T-helper 17 cell (primary cell): ENCODE measurements at places on chromosomes 11 and 22. TPM values are rescaled to one million over a fixed set of nuclear protein-coding genes. Genes with fewer than 3 reads are reported as not detected.

DNA sequence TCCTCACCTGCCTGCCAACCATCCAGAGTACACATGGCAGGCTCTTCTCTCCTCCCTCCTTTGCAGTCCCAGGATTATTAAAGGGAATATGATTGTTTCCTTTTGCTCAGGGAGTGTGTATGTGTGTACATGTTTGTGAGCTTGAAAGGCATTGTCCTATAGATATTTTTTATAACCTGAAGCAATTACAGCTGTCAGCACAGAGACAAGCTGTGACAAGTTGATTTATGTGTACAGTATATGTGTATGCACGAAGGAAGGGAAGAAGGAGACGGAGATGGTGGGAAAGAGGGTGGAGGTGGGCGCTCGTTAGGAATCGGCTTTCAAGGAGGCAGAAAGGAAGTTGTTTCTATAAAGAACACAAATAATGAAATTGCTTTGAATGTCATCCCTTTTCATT, 537.0 kb downstream of the NTM start:
- no peak overlapping the region for H3K27ac ChIP-seq
- H3K4me3 ChIP-seq = no peak overlapping the region
- H3K27me3 ChIP-seq = peaks cover 40% of the 10 kb centered on the region
- no peaks in the 10 kb centered on the region for H3K36me3 ChIP-seq
- DNase-seq = no peak

GRCh38 chr11:122108192-122108799, 7.7 kb downstream of the BLID start:
- peaks cover 19% of the 10 kb centered on the region for H3K27me3 ChIP-seq
- no peak overlapping the region for H3K27ac ChIP-seq
- H3K4me1 ChIP-seq = no peaks in the 10 kb centered on the region
- no peak overlapping the region for H3K4me3 ChIP-seq

DNA sequence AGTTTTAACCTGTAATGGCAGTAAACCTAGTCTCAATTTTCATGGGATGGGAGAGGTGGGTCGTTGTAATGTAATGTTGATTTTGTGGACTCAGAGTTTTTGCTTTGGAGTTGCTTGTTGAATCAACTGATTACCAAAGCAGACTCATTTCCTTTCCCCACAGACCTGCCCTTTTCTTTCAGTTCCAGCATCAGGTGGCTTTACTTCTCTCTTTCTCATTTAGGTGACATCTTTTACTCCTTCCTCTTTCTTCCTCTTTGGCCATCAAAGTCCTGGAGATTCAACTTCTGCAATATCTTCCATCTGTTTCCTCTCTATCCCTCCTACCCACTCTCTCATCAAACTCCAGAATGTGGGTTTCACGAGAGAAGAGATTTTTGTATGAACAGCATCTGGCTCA, 313.9 kb downstream of the TMEM135 start:
- peaks cover 6% of the 10 kb centered on the region for H3K4me1 ChIP-seq
- H3K4me3 ChIP-seq = no peak overlapping the region
- H3K27me3 ChIP-seq = peaks cover 29% of the 10 kb centered on the region
- no peak for DNase-seq
- peaks cover 2% of the 10 kb centered on the region for H3K36me3 ChIP-seq

DNA sequence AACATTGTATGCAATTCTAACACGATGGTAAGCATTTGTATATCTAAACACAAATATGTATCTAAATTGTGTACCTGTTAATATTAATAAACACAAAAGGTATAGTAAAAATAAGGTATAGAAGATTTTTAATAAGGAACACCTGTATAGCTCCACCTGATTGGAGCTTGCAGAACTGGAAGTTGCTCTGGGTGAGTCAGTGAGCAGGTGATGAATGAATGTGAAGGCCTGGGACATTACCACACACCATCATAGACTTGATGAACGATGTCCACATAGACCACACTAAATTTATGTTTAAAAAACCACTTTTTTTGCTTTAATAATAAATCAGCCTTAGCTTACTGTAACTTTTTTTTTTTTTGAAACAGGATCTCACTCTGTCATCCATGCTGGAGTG, 97.6 kb upstream of the CLMP start:
- H3K27ac ChIP-seq = no peak overlapping the region
- no peaks in the 10 kb centered on the region for H3K36me3 ChIP-seq
- peaks cover 25% of the 10 kb centered on the region for H3K27me3 ChIP-seq
- no peaks in the 10 kb centered on the region for H3K4me1 ChIP-seq

Gene SERPING1
- not detected for total RNA-seq

DNA sequence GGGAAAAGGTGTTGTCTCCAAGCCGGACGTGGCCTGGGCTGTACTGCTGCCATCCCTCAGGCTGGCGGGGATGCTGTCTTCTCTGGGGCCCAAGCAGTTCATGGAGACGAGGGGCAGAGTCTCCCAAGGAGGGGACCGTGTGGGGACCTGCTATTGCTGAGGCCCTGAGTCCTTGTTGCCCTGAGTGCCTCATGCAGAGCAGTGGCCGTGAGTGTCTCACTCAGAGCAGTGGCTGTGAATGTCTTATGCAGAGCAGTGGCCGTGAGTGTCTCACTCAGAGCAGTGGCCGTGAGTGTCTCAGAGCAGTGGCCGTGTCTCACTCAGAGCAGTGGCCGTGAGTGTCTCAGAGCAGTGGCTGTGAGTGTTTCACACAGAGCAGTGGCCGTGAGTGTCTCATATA, 54.7 kb downstream of the GRAMD4 start:
- DNase-seq = no peak
- H3K27me3 ChIP-seq = no peaks in the 10 kb centered on the region
- peaks cover 24% of the 10 kb centered on the region for H3K4me1 ChIP-seq
- H3K36me3 ChIP-seq = no peaks in the 10 kb centered on the region

DNA sequence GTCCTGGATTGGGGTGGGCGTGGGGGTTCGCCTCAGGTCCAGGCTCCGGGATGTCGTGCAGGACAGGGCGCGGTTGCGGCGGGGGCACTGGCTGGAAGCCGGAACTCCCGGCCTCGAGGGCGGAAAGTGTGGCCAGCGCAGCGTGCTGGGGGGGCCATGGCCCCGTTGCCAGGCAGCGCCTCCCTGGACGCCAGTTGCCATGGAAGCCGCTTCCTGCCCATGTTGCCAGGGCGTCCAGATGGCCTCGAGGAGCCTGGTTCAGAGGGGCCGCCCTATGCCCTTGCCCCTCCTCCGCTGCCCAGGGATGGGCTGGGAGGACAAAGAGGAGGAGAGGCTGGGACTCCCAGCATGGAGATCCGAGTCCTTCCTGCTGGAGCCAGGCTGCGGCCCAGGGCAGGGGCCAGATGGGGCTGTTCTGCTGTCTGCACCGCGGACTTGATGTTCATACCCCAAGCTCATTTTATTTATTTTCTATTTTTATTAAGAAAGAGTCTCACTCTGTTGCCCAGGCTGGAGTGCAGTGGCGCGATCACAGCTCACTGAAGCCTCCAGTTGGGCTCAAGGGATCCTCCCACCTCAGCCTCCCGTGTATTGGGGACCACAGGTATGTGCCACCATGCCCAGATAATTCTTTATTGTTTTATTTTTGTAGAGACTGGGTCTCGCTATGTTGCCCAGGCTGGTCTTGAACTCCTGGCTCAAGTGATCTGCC, 4.6 kb upstream of the CCDC188 start:
- no peak for DNase-seq
- no peaks in the 10 kb centered on the region for H3K27me3 ChIP-seq
- H3K36me3 ChIP-seq = no peaks in the 10 kb centered on the region
- peaks cover 4% of the 10 kb centered on the region for H3K4me1 ChIP-seq
- H3K4me3 ChIP-seq = no peak overlapping the region

DNA sequence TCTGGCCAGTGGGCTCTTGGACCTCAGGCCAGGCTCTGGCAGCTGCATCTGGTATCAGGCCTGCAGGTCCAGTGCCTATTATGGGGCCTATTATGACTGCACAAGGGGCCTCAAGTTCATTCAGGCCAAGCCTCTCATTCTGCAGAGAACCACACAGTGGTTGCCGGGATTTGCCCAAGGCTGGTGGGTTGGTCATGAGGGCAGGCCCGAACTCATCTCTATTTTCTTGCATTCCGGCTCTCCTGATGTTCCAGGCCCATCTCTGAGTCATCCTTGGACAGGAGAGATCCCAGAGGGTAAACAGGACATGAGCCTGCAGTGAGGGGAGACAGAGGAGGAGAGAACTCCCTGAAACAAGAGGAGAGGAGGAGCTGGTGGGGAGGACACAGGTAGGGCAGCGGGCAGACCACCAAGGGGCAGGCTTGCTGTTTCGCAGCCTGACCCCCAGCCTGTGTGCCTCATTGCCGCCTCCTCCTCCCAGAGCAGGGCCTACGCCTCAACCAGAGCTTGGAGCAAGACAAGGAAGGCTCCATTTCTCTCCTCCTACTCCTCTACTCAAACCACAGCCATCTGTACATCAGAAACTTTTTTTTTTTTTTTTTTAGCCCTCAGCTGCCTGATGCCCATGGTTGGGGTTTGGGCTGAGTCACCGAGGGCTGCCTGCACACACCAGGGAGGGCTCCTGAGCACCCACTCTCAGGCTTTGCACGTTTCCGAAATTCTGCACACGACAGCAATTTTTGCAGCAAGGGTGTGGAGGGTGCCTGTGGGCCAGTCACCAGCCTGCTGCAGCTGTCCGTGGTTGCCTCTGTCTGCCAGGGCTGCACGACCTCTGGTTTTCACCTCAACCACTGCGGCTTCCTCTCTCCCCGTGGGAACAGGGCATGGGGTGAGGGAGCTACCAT, 12.7 kb upstream of the TREH start:
- H3K4me1 ChIP-seq = peaks cover 47% of the 10 kb centered on the region
- H3K27ac ChIP-seq = peak overlapping the region; percentile 85
- DNase-seq = no peak
- H3K36me3 ChIP-seq = no peaks in the 10 kb centered on the region
- no peaks in the 10 kb centered on the region for H3K27me3 ChIP-seq
- peak overlapping the region; percentile 78 for H3K4me3 ChIP-seq

- H3K27me3 ChIP-seq = peaks cover 45% of the 10 kb centered on the region
- H3K4me1 ChIP-seq = no peaks in the 10 kb centered on the region
- DNase-seq = no peak
- H3K36me3 ChIP-seq = peaks cover 3% of the 10 kb centered on the region
- peak overlapping the region; percentile 2 for H3K4me3 ChIP-seq
Observed at GRCh38 chr11:31986201-31986889, 104.5 kb upstream of the RCN1 start.

GRCh38 chr11:95793116-95793515, 2.8 kb downstream of the CEP57 start:
- H3K36me3 ChIP-seq = no peaks in the 10 kb centered on the region
- H3K27ac ChIP-seq = no peak overlapping the region
- no peaks in the 10 kb centered on the region for H3K27me3 ChIP-seq
- H3K4me3 ChIP-seq = peak overlapping the region; percentile 31

Gene DHCR7
- 26.7 TPM for total RNA-seq

- H3K4me1 ChIP-seq = peaks cover 21% of the 10 kb centered on the region
- no peaks in the 10 kb centered on the region for H3K27me3 ChIP-seq
- peak overlapping the region; percentile 11 for H3K27ac ChIP-seq
- H3K4me3 ChIP-seq = no peak overlapping the region
Observed at GRCh38 chr11:46129133-46129532, 7.9 kb upstream of the PHF21A start.

- H3K4me3 ChIP-seq = no peak overlapping the region
- DNase-seq = no peak
- no peaks in the 10 kb centered on the region for H3K27me3 ChIP-seq
- H3K27ac ChIP-seq = no peak overlapping the region
- no peaks in the 10 kb centered on the region for H3K36me3 ChIP-seq
- H3K4me1 ChIP-seq = peaks cover 6% of the 10 kb centered on the region
Observed at GRCh38 chr11:110525883-110526282, 96.1 kb downstream of the FDX1 start.

Gene TRIM6
- not detected for total RNA-seq

- H3K4me3 ChIP-seq = no peak overlapping the region
- no peak for DNase-seq
- peaks cover 7% of the 10 kb centered on the region for H3K4me1 ChIP-seq
- peaks cover 12% of the 10 kb centered on the region for H3K36me3 ChIP-seq
- no peak overlapping the region for H3K27ac ChIP-seq
Observed at GRCh38 chr11:68929706-68930570, 26.2 kb downstream of the IGHMBP2 start.

DNA sequence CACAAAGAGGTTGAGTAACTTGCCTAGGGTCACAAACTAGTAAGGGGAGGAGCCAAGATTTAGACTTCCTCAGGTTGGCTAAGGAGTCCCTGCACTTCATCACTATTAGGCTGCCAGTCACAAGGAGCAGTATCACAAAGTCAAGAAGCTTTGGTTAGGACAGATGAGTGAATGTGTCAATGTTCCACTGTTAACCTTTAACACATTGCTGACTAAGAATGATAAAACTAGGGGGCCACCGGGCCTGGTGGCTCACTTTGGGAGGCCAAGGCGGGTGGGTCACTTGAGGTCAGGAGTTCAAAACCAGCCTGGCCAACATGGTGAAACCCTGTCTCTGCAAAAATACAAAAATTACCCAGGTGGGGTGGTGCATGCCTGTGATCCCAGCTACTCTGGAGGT, 32.0 kb downstream of the TMEM123 start:
- no peak for DNase-seq
- no peaks in the 10 kb centered on the region for H3K27me3 ChIP-seq
- H3K36me3 ChIP-seq = no peaks in the 10 kb centered on the region

Gene NCAM1
- total RNA-seq = 0.44 TPM

DNA sequence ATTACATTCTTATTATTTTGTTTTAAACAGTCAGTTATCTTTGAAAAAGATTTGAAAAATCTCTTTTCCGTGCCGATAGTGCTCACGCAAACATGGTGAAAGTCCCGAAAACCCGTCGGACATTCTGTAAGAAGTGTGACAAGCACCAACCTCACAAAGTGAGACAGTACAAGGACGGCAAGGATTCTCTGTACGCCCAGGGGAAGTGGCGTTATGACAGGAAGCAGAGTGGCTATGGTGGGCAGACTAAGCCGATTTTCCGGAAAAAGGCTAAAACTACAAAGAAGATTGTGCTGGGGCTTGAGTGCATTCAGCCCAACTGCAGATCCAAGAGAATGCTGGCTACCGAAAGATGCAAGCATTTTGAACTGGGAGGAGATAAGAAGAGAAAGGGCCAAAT, 28.7 kb upstream of the CTSD start:
- no peak overlapping the region for H3K4me3 ChIP-seq
- DNase-seq = no peak
- no peak overlapping the region for H3K27ac ChIP-seq
- H3K36me3 ChIP-seq = peaks cover 6% of the 10 kb centered on the region
- H3K27me3 ChIP-seq = peaks cover 14% of the 10 kb centered on the region
- peaks cover 6% of the 10 kb centered on the region for H3K4me1 ChIP-seq

- H3K27ac ChIP-seq = no peak overlapping the region
- no peaks in the 10 kb centered on the region for H3K4me1 ChIP-seq
- H3K36me3 ChIP-seq = peaks cover 6% of the 10 kb centered on the region
- peaks cover 35% of the 10 kb centered on the region for H3K27me3 ChIP-seq
- H3K4me3 ChIP-seq = no peak overlapping the region
Observed at GRCh38 chr11:112477581-112478317, 217.1 kb upstream of the PLET1 start.

DNA sequence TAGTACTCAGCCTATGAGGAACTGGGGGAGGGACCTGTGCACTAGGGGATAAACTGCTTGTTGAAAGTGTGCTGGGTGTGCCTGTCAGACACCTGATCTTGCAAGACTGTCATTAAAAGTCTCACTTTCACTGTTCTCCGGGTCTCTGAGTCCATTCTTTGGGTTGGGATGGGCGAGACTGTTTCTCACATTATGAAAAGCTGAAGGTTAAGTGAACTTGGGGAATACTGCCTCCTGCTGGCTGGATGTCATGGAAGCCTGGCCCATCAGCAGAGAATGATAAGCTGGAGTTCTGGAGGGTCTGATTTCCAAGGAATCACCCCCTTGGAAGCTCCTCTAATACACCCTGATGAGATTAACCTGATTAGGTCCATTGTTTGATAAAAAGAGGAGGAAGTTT, 9.0 kb upstream of the VPREB1 start:
- H3K27me3 ChIP-seq = peaks cover 3% of the 10 kb centered on the region
- peak; percentile 21 for DNase-seq
- peaks cover 2% of the 10 kb centered on the region for H3K36me3 ChIP-seq
- no peak overlapping the region for H3K27ac ChIP-seq

- DNase-seq = no peak
- peak overlapping the region; percentile 99 for H3K27ac ChIP-seq
- no peaks in the 10 kb centered on the region for H3K27me3 ChIP-seq
- H3K4me3 ChIP-seq = peak overlapping the region; percentile 95
Observed at GRCh38 chr22:50192436-50193204, 6.9 kb downstream of the TRABD start.
